ENCODE measurements at places on chromosomes 7 and 10. TPM values are rescaled to one million over a fixed set of nuclear protein-coding genes. Genes with fewer than 3 reads are reported as not detected.

CCDC172 gene
- not detected for total RNA-seq

- no peak for DNase-seq
- H3K4me1 ChIP-seq = peaks cover 5% of the 10 kb centered on the region
- peaks cover 11% of the 10 kb centered on the region for H3K27me3 ChIP-seq
- no peak overlapping the region for H3K4me3 ChIP-seq
- no peaks in the 10 kb centered on the region for H3K36me3 ChIP-seq
Observed at GRCh38 chr7:41826641-41827040, 123.8 kb upstream of the INHBA start.

FLNC gene
- total RNA-seq = 0.16 TPM

- peaks cover 4% of the 10 kb centered on the region for H3K36me3 ChIP-seq
- no peaks in the 10 kb centered on the region for H3K4me1 ChIP-seq
- no peaks in the 10 kb centered on the region for H3K27me3 ChIP-seq
Observed at GRCh38 chr7:23093111-23093510, 12.5 kb upstream of the KLHL7 start.

GRCh38 chr7:12389089-12389700 lies 14.5 kb downstream of the VWDE start:
- no peaks in the 10 kb centered on the region for H3K4me1 ChIP-seq
- peak; percentile 62 for DNase-seq
- no peak overlapping the region for H3K4me3 ChIP-seq
- no peak overlapping the region for H3K27ac ChIP-seq
- H3K27me3 ChIP-seq = no peaks in the 10 kb centered on the region

- H3K4me3 ChIP-seq = no peak overlapping the region
- no peaks in the 10 kb centered on the region for H3K4me1 ChIP-seq
- H3K36me3 ChIP-seq = peaks cover 2% of the 10 kb centered on the region
- no peak for DNase-seq
Observed at GRCh38 chr10:25094590-25094989, 78.2 kb downstream of the THNSL1 start.

DNA sequence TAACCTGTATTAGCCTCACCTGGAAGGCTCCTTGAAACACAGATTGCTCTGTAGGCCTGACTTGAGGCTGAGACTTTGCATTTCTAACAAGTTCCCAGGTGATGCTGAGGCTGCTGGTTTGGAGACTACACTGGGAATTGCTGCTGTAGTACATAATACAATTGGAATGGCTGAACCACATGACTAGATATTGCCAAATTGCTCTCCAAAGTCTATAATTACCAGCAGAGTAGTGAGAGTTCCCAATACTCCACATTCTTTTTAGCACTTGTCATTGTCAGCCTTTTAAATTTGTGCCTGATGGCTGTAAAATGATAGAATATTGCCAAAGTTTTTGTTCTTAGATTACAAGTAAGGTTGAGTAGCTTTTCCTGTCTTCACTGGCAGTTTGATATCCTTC lies 39.9 kb downstream of the PLEKHA8 start:
- DNase-seq = no peak
- no peaks in the 10 kb centered on the region for H3K27me3 ChIP-seq
- no peaks in the 10 kb centered on the region for H3K4me1 ChIP-seq
- H3K27ac ChIP-seq = no peak overlapping the region
- H3K4me3 ChIP-seq = no peak overlapping the region

SEC24C gene
- total RNA-seq = 88.7 TPM

DNA sequence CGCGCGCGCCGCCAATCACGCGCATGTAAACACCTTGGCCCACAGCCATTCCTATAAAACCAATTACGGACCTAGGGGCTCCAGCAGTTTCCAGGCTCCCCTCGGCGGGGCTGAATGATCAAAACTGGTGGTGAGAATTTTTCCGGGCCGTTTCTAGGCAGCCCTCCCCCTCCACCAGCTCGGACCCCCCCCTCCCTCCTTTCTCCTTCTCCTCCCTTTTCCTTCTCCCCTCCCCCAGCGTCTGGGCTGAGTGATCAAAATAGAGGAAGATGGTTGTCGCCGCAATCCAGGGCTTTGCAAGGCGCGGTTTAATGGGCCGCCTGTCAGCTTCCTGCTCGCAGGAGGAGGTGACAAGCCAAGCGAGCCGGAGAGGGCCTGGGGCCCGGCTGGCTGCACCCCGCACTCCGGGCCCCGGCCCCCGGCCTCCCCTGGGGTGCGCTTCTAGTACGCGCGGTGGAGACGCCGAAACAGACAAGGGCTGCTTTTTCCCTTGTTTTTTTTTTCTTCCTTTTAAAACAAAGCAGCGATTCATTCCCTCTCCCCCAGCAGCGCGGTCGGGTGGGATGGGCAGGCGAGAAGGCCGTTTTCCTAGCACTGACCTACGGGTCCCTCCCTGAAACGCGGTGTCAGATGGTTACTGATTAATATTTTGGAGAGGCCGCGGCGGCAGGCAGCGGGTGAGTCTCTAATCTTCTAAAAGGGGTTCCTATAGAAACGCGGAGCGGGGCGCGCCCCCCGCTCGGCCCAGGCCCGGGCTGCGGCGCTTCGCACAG lies 528 bp upstream of the TNRC18 start:
- H3K36me3 ChIP-seq = no peaks in the 10 kb centered on the region
- H3K4me3 ChIP-seq = peak overlapping the region; percentile 62
- peak; percentile 53 for DNase-seq
- peaks cover 64% of the 10 kb centered on the region for H3K27me3 ChIP-seq
- H3K4me1 ChIP-seq = peaks cover 29% of the 10 kb centered on the region
- H3K27ac ChIP-seq = no peak overlapping the region

DNA sequence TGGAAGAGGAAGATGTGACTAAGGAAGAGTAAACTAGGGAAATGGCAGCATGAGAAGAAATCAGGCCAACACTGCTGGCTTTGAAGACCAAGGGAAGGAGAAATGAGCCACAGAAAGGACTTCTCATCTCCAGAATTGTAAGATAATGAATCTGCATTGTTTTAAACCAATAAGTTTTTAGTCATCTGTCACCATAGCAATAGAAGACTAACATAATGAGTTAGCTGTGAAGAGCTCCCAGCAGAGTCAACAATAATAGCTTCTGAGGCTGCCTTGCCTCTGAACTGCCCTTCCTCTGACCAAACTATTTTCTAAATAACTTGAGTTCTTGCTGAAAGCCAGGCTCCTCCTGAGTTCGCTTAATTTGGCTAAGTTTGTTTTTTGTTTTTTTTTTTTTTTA lies 103.6 kb downstream of the CACNA2D1 start:
- H3K27ac ChIP-seq = no peak overlapping the region
- H3K4me1 ChIP-seq = no peaks in the 10 kb centered on the region
- no peak overlapping the region for H3K4me3 ChIP-seq
- H3K27me3 ChIP-seq = no peaks in the 10 kb centered on the region
- no peak for DNase-seq

CDK14 gene
- total RNA-seq = 0.05 TPM

DNA sequence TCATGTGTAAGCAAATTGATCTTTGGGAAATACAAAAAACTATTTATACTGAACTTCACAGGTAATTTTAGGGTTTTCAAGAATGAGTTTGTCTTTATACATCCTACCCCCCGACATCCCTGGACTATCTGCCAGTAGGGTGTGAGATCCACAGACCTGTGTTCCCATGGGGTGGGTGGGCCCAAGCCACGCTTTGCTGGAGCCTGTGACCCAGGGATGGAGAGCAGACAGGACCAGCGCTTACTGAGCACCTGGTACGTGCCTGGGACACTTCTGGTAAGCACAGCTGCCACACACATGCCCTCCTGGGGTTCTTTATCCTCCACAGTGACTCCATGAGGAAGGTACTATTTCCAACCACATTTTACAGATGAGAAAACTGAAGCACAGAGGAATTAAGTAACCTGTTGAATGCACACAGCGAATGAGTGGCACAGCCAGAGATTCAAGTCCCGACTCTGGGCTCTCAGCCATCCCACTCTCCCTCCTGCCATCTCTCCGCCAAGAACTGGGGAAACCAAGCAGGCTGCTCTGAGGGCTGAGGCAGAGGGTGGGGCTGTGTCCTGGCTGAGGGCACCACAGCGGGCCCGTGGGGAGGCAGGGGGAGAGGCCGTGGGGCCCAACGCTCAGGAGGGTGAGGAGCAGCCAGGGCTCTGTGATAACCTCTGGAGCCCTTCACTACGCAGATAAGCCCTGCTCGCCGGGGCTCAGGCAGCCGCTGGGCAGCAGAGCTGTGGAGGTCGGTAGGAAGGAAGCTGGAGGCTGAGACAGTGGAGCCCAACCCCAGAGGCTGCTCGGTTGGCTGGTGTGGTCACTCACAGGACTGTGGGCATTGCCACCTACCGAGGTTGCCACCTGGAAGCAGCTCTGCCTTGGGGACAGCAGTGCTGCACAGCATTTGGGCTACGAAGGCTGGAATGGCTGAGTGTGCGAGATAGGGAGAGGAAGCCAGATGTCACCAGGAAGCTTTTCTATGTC lies 124.2 kb downstream of the ARHGAP22 start:
- no peak for DNase-seq
- peaks cover 4% of the 10 kb centered on the region for H3K27me3 ChIP-seq
- H3K4me3 ChIP-seq = no peak overlapping the region
- no peaks in the 10 kb centered on the region for H3K4me1 ChIP-seq

GRCh38 chr7:143299840-143300239 lies 11.7 kb downstream of the CASP2 start:
- no peak overlapping the region for H3K4me3 ChIP-seq
- H3K36me3 ChIP-seq = peaks cover 88% of the 10 kb centered on the region
- DNase-seq = peak; percentile 67

DNA sequence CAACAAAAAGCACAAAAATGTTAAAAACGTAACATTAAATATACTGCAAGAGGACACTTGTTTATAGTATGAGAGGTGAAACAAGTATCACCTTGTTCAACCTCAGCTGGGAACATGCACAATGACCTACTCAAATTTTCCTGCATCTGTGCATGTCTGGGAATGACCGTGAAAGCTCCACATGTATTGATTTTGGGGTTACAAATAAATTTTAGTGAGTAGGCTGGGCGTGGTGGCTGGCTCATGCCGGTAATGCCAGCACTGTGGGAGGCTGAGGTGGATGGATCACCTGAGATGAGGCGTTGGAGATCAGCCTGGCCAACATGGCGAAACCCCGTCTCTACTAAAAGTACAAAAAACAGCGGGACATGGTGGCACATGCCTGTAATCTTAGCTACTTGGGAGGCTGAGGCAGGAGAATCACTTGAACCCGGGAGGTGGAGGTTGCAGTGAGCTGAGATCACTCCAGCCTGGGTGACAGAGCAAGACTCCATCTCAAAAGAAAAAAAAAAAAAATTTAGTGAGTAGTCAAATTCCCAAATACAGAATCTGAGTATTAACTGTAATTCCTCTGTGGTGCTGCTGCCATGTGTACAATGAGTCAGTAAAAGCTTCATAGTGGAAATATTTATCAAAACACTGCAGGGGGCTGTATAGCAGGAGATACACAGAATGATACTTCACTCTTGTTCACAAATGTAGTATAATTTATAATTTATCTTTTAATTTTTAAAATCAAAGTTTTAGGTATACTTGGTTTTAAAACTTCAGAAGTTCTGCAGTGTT lies 41.1 kb downstream of the SUGCT start:
- no peaks in the 10 kb centered on the region for H3K4me1 ChIP-seq
- H3K4me3 ChIP-seq = no peak overlapping the region
- DNase-seq = no peak
- H3K27ac ChIP-seq = no peak overlapping the region

- H3K4me1 ChIP-seq = no peaks in the 10 kb centered on the region
- H3K27ac ChIP-seq = no peak overlapping the region
- H3K27me3 ChIP-seq = no peaks in the 10 kb centered on the region
- no peak overlapping the region for H3K4me3 ChIP-seq
- H3K36me3 ChIP-seq = peaks cover 11% of the 10 kb centered on the region
Observed at GRCh38 chr10:132714096-132714985, 71.6 kb downstream of the NKX6-2 start.
